Activated T-helper 1 cell treated with anti-CD3 and anti-CD28 coated beads, Interleukin-12 subunit alpha, Interleukin-12 subunit beta, Interleukin-2, Interleukin-4 antibody, amounts not matched to agents 30 ng/mL and 10 ng/mL and 1 ng/mL, durations not matched to agents 14 hours and 24 hours and 36 hours (primary cell): ENCODE measurements at places on chromosomes 7 and 10. TPM values are rescaled to one million over a fixed set of nuclear protein-coding genes. Genes with fewer than 3 reads are reported as not detected.

DOCK4 gene
- total RNA-seq, result 0.31 and 0.37 TPM in 2 replicates

- H3K4me3 ChIP-seq, result no peak overlapping the region
- H3K36me3 ChIP-seq, result no peaks in the 10 kb centered on the region
- no peak overlapping the region for H3K27ac ChIP-seq
- DNase-seq, result no peak
Observed at GRCh38 chr7:141317033-141317585, 234.1 kb upstream of the AGK start.

DNA sequence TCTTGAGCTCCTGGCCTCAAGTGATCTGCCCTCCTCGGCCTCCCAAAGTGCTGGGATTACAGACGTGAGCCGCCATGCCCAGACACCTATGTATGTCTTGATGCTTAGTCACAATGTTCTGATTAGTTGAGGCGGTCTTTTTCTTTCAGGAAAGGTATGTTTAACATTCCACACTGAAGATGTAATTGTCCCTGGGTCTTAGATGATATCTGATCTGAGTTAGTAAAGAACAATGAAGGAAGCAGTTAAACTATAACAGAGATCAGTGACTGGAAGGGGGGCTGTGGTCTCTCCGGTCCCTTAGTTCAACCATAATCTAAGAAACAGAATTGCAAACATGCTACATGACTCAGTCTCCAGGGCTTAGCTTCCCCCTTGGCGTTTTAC is 31.5 kb upstream of the SH2D4B start:
- H3K27ac ChIP-seq, result no peak overlapping the region
- H3K36me3 ChIP-seq, result peaks cover 40% of the 10 kb centered on the region
- no peaks in the 10 kb centered on the region for H3K27me3 ChIP-seq
- no peak overlapping the region for H3K4me3 ChIP-seq
- H3K4me1 ChIP-seq, result peaks cover 66% of the 10 kb centered on the region
- DNase-seq, result no peak

MXI1 gene
- 14.7 and 15.1 TPM in 2 replicates for total RNA-seq

MMD2 gene
- total RNA-seq, result not detected in 2 replicates

- H3K4me1 ChIP-seq, result no peaks in the 10 kb centered on the region
- no peak overlapping the region for H3K27ac ChIP-seq
- H3K4me3 ChIP-seq, result no peak overlapping the region
Observed at GRCh38 chr7:11261470-11261869, 287.8 kb downstream of the PHF14 start.

- no peak overlapping the region for H3K4me3 ChIP-seq
- H3K4me1 ChIP-seq, result no peaks in the 10 kb centered on the region
- no peaks in the 10 kb centered on the region for H3K36me3 ChIP-seq
- peaks cover 13% of the 10 kb centered on the region for H3K27me3 ChIP-seq
- H3K27ac ChIP-seq, result no peak overlapping the region
Observed at GRCh38 chr10:32112055-32112454, 55.8 kb upstream of the KIF5B start.

DNA sequence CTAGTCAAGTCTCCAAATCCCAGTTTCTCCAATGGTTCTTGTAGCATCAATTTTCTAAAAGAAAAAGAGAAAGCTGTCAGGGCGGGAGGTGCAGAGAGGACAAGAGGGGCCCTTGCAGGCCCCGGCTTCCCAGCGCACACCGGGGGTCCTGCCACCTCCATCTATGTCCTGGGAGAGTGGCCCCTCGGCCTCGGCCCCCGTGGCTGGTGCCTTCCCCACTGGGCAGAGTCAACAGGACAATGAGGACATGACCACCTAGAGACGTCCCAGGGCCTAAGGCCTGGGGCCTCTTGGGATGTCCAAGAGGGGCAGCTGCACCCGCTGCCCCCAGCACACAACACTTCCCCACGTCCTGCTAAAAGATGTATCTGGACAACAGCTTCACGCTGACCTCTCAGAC is 5.9 kb downstream of the COX19 start:
- peaks cover 32% of the 10 kb centered on the region for H3K36me3 ChIP-seq
- no peak overlapping the region for H3K4me3 ChIP-seq
- peaks cover 5% of the 10 kb centered on the region for H3K4me1 ChIP-seq

DNA sequence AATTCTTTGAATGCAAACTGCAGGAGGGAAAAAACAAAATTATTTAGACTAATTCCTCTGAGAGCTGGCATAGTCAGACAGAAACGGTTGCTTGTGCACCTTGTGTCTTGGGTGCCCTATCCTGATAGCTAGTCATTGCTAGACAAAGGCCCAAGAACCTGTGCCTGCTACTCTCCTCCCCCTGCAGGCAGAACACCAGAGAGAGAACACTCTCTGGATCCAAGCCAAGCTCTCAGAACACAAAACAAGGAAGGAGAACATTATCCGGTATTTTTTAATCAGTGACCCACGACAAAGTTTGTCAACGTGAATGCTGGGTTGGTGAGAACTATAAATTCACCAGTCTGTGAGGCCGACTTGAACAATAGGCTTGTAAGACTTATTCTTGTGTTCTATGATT is 18.8 kb upstream of the PPP1R9A start:
- H3K36me3 ChIP-seq, result no peaks in the 10 kb centered on the region
- H3K4me3 ChIP-seq, result no peak overlapping the region
- H3K27ac ChIP-seq, result no peak overlapping the region
- DNase-seq, result no peak

ABCA13 gene
- not detected in 2 replicates for total RNA-seq

GRCh38 chr10:73117976-73118743 is 7.9 kb downstream of the NUDT13 start:
- DNase-seq, result no peak
- H3K27me3 ChIP-seq, result no peaks in the 10 kb centered on the region
- H3K36me3 ChIP-seq, result peaks cover 4% of the 10 kb centered on the region
- H3K4me3 ChIP-seq, result no peak overlapping the region
- no peak overlapping the region for H3K27ac ChIP-seq

GRCh38 chr10:34491678-34492077 is 323.4 kb downstream of the PARD3 start:
- no peak for DNase-seq
- no peaks in the 10 kb centered on the region for H3K36me3 ChIP-seq
- no peaks in the 10 kb centered on the region for H3K27me3 ChIP-seq
